ENCODE measurements at places on chromosomes 16 and 17.
A peak's percentile ranks its signal among the peaks of the same experiment; 100 is the strongest.

- DNase-seq: no peak
Measured at GRCh38 chr16:73909529-73910035, 387.0 kb upstream of the PSMD7 start.

GRCh38 chr17:5581655-5582054 is 2.7 kb downstream of the NLRP1 start:
- no peak for DNase-seq

DNA sequence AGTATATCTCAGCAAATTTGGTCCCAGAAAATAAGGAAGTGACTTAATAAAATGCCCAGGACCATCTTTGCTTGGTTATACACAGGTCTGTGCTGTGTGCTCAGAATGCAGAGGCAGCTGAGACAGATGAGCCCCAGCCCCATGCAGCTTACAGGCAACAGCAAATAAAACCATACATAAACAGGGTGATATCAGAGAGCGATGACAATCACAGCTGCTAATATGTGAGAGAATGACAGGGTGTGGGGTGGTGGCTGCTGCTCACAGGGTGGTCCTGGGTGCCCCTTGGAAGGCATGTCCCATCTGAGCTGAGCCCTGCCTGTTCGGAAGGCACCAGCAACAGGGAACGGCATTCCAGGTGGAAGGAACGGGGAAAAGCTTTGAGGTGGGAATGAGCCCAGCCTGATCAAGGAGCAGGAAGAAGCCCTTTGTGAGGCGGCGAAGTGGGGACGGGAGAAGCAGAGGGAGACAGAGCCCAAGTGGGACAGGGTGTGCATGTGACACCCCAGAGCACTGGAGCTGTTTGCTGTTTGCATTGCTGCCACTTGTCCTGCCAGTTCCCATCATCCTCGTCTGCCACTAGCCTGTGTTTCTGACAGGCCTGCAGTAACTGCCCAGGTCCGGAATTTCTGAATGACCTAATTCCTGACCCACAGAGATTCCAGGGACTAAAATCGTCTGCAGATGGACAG is 150.5 kb downstream of the KATNIP start:
- DNase-seq: no peak

- no peak for DNase-seq
Measured at GRCh38 chr17:66548659-66549310, 246.4 kb downstream of the PRKCA start.

DNA sequence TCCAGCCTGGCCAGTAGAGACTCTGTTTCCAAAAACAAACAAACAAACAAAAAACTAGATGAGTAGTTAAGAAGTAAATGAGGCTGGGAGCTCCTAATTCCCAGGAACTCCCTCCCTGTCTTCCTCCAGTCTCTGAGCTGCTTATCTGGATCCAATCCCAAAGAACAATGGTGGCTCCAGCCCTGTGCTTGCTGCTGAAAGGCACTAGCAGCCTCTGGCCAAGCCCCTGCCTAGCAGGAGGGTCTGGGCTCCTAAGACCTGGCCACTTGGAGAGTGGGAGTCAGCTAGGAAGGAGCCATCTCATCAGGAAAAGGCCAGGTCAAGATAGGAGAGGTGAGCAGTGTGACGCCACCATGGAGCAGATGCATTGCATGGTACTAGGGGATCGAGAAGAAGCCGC is 14.3 kb upstream of the SLC35B1 start:
- DNase-seq: no peak

DNA sequence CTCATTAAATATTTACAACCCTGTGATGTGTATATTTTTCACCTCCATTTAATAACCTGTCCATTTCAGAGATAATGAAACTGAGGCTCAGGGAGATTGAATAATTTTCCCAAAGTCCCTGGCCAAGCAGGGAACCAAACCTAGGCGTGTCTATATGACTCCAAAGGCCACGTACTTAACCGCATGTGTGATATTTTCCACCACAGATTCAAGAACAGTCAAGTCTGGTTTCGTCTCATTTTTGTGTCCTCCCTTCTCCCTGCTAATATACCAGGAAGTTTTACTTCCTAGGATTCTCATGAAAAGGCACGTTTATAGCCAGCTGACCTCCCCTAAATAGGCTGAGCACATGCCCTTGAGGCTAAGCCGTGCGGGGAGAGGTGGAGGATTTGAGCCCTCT is 15.3 kb downstream of the WFIKKN2 start:
- DNase-seq: no peak

DNA sequence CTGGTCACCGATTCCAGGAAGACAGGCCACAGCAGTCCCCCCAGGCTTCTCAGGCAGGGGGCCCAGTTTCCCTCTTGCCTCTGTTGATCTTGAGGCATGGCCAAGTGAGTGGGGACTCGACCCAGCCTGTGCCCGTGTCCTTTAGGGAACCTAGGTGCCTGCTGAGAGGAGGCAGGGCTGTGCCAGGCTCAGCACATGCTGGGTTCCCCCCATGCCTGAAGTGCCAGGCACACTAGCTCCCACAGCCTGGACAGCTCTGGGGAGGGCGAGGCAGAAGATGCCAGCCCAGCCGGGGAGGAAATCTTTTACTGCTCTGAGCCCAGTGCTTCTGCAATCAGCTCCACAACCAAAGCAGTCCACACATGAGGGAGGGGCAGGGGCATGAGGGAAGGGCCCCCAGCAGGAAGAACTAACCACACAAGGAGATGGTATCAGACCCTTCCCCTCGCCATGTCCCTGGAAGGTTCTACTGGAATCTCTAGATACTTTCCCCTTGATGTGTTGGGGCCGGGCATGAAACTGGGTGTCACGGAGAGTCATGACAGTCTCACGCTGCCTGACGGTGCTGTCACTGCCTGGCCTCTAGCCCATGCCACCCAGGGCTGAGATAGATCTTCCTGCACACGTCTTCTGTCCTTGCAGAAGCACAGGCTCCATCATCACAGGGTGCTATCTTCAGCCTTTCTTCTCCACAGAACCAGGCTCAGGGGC is 25.5 kb downstream of the MYO18A start:
- no peak for DNase-seq

GRCh38 chr16:85316321-85316919 is 204.1 kb upstream of the CIBAR2 start:
- peak; percentile 64 for DNase-seq

GRCh38 chr16:58085584-58086251 is 43.5 kb downstream of the CFAP20 start:
- DNase-seq: no peak

DNA sequence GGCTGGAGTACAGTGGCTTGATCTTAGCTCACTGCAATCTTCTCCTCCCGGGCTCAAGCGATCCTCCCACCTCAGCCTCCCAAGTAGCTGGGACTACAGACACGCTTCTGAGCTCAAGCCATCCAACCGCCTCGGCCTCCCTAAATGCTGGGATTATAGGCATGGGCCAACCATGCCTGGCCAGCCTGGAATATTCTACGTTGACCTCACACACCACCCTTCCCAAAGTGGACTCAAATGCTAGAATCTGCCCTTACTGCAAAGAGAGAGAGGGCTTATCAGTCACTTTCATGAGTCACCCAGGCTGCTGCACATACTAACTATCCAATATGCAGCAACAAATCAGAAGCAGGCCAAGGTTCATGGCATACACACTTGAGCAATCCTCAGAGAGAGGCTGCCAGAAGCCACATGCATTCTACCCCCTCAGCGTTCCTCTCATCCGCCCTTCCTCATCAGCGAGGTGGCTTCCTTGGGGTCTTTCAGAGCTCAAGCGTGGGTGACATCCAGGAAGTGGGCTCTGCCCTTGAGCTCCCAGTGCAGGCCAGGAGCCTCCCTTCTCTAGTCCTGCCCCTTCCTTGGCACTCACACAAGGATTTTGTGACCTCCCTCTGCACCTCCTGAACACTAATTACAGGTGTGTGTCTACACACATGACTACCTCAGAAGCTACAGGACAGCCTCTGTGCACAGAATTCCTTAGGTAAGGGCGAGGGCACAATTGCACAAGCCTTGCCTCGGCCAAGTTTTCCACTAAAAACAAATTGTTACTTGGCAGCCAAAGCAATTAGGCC is 24.8 kb upstream of the SIAH1 start:
- DNase-seq: peak; percentile 90

- DNase-seq: no peak
Measured at GRCh38 chr17:71176928-71177443, 943.8 kb upstream of the SOX9 start.

DNA sequence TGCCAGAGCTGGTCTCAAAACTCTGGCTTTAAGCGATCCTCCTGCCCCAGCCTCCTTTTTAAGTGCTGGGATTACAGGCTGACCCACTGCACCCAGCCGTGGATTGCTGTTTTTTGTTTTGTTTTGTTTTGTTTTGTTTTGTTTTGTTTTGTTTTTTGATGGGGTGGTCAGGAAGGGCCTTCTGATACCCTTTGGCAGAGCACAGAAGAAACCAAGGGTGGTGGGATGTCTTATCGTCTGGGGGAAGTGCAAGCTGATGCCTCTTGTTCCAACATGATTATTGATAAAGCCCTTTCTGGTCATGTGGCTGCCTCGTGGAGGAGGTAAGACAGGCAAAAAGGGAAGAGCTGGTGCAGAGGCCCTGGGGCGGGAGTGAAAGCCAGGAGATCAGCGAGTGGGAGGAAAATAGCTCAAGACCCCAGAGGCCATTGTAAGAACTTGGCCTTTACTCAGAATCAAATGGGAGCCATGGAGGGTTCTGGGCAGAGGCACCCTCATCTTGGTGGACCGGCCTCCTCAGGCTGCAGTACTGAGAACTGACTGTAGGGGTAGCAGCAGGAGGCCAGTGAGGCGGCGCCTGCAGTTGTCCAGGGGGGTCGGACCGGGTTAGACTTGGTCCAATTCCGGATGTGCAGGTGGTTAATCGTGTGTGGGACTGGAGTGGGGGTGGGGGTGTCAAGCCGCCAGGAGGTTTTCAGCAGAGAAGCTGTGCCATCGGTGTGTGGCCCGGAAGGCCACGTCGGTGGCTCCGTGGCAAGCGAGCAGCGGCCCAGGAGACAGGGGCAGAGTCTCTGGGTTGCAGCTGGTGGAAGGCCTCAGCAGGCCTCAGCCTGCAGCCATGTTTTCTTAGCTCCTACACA is 84.4 kb upstream of the GSE1 start:
- DNase-seq: no peak

DNA sequence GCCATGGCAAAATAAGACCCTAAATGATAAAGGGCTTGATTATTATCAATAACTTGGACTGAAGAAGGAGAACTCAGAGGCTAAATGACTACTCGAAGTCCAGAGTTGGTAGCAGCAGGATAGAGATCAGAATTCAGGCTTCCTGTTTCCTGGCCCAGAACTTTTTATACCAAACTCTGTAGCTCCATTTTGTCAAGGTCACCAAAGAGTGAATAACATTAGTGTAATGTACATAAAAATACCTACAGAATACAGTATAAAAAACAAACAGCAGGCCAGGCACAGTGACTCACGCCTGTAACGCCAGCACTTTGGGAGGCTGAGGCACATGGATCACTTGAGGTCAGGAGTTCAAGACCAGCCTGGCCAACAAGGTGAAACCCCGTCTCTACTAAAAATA is 79.0 kb downstream of the ARHGAP17 start:
- no peak for DNase-seq

DNA sequence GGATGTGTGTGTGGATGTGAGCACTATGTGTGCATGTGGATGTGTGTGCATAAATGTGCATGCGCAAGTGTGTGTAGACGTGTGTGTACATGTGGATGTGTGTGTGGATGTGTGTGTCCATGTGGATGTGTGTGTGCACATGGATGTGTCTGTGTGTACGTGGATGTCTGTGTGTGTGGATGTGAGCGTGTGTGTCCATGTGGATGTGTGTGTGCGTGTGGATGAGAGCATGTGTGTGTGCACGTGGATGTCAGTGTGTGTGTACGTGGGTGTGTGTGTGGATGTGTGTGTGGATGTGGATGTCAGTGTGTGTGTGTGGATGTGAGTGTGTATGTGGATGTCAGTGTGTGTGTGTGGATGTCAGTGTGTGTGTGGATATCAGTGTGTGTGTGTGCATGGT is 63.6 kb upstream of the DOC2B start:
- DNase-seq: no peak

- no peak for DNase-seq
Measured at GRCh38 chr16:17204644-17205043, 266.1 kb downstream of the XYLT1 start.

GRCh38 chr17:61809816-61810392 is 53.4 kb downstream of the BRIP1 start:
- DNase-seq: peak; percentile 72

DNA sequence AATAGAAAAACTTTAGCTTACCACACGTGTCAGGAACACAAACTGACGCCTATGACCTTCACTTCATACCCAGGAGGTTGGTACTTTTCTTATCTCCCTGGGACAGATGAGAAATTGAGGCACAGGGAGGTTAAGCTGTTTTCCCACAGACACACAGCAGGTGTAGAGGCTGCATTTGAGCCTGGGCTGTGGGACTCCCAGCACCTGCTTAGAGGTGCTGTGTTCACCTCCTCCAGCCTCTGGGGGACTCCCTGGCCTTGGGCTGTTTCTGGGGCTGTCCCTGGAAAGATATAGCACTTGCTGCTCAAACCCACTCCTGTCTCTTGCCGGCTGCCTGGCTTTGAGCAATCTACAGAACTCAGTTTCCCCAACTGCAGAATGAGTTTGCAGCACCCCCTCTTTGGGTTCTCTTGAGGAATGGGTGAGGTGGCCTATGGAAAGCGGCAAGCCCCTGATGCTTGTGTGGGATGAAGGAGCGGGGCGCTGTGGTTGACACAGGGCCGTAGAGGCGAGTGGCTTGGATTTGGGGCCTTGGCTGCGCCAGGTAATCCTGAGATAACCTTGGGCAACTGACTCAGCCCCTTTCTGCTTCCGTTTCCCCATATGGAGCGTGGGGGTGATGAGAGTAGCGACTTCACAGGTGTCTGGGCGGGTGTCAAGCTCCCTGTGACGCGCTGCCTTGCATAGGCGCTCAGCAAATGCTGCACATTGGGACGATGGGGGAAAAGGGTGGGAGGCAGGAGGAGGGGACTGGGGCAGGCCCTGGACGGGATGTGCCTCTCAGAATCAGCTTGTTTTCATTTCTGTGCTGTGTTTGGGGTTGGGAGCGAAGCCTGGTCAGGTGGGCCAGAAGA is 104.5 kb upstream of the CIBAR2 start:
- DNase-seq: no peak

DNA sequence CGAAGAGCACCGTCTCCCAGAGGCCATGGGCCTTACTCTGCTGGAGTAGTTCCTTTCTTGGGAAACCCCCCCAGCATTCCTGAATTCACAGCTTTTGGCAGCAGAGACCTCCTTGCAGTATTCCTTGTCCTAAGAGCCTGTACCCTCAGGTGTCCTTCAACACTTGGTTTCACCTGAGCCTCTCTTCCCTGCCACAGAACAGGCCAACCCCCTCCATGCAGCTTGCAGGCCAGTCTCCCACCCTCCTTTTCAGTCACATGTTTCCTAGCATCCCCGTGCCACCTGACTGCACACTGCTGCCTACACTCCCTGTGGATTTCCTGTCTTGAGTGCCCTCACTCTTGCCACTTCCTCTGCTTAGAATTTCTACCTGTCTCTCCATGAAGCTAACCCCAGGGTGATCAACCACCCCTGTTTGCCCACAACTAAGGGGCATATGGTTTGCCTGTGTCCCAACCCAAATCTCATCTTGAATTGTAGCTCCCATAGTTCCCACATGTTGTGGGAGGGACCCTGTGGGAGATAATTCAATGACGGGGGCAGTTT is 65.5 kb downstream of the DYNLRB2 start:
- no peak for DNase-seq

- DNase-seq: peak; percentile 42
Measured at GRCh38 chr17:8574687-8575086, 55.8 kb downstream of the MYH10 start.
